Skeletal muscle cell (primary cell): ENCODE measurements at places on chromosomes 13 and 19.

- no peak for DNase-seq
Measured at GRCh38 chr13:72884101-72884500, 102.2 kb downstream of the PIBF1 start.

- no peak for DNase-seq
Measured at GRCh38 chr19:10295847-10296591, 6.3 kb downstream of the ICAM5 start.

GRCh38 chr19:14028901-14029300 lies 953 bp downstream of the RLN3 start:
- no peak for DNase-seq

GRCh38 chr13:37412241-37412921 lies 186.2 kb downstream of the POSTN start:
- no peak for DNase-seq

- DNase-seq = no peak
Measured at GRCh38 chr19:39643591-39643990, 12.1 kb upstream of the LGALS16 start.

GRCh38 chr13:72689181-72689696 lies 38.2 kb downstream of the MZT1 start:
- no peak for DNase-seq

DNA sequence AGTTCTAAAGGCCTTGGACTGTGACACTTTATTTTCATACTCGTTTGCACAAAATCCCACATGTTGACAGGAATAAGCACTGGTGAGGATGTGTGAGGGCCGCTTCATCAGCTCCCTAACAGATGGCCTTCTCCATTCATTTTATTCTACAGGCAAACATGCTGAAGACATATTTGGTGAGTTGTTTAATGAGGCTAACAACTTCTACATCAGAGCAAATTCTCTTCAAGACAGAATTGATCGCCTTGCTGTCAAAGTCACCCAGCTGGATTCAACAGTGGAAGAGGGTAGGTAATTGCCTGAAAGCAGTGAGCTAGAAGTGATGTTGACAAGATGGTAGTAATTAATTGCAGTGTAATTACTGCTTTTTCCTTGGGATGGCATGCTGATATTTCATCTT lies 95.7 kb downstream of the GPR12 start:
- DNase-seq = no peak

DNA sequence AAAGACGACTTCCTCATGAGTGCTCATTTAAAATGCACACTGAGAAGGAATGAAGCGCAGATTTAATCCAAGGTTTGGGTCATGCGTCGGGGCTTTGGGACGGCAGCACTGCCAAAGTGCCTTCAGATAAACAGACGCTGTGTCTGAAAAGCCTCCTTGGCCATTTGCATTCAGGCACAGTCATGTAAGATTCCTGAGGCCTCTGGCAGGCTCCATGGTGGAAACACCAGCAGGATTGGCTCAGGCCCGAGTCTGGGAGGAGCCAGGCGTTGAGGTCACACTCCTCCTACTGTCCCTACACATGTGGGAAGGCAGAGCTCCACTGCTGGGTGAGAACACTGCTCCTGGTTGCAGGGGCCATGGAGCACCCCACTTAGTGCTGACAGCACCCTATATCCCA lies 113.3 kb upstream of the KL start:
- DNase-seq = no peak

DNA sequence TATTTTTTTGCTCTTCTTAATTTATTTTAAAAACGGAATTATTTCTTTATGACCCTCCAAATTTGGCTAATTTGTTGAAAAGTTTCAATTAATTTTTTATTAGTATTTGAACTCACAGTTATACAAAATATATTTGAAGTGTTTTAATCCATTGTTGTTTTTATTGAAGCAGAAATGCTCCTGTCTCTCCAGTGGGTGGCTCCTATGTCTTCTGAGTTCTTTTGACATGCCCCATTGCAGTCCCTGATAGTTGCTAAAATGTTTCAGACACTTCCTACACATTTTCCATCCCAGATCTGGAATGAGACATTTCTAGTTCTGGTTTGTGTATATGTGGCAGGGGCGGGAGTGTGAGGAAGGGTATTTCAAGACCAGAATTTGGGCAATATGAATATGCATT lies 579.4 kb upstream of the PRR20A start:
- DNase-seq = no peak

- DNase-seq = no peak
Measured at GRCh38 chr19:13906521-13906904, 512 bp downstream of the CC2D1A start.

GRCh38 chr13:46665633-46666482 lies 112.9 kb downstream of the LRCH1 start:
- no peak for DNase-seq

DNA sequence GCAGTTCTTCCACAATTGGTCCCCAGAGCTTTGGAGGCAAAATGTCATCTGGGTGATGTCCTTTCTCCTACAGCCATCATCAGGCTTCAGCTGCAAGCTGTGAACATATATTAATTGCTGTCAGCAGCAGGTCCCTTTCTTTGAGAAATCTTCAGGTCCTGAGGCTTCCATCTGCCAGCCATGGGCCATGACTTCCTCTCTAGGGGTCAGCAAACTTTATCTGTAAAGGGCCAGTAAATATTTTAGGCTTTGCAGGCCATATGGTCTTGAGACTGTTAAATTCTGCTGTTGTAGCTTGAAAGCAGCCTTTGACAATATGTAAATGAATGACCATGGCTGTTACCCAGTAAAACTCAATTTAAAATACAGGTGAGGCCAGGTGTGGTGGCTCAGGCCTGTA lies 27.1 kb downstream of the SERP2 start:
- DNase-seq = no peak

- no peak for DNase-seq
Measured at GRCh38 chr13:80083081-80083852, 257.7 kb downstream of the SPRY2 start.
